ENCODE measurements at places on chromosomes 1 and 21.

GRCh38 chr1:41417746-41418145 is 56.5 kb downstream of the FOXO6 start:
- no peak for DNase-seq

- no peak for DNase-seq
These were observed 299.3 kb downstream of the TBX15 start for GRCh38 chr1:118688891-118689290.

DNA sequence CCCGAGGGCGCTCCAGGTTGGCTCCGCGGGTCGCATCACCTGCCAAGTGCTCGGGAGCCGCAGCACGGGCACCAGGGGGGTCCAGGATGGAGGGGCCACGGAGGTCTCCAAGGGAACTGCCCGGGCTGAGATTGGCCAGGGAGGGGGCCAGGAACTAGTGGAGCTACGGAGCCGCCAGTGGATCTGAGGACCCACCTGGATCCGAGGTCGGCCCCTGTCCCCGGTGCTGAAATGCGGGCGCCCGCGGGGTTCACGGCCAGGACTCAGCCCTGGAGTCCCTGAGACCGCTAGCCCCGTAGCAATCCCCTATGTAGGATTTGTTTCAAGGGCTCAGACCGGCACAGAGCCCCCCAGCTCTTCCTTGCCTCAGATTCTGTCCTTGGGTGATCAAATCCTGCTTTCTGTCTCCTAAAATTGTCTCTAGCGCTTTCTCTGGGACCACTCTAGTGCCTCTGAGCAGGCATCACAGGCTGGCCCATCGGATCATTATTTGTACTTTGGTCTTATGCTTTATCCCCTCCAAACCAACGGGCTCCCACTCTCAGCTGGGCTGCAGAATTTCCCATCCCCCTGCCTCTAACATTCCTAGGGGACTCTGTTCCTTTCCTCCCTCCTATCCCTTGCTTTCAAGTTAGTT is 27.3 kb downstream of the KIAA2013 start:
- DNase-seq = peak; percentile 21

GRCh38 chr1:11227106-11228077 is 35.0 kb downstream of the MTOR start:
- DNase-seq = no peak

DNA sequence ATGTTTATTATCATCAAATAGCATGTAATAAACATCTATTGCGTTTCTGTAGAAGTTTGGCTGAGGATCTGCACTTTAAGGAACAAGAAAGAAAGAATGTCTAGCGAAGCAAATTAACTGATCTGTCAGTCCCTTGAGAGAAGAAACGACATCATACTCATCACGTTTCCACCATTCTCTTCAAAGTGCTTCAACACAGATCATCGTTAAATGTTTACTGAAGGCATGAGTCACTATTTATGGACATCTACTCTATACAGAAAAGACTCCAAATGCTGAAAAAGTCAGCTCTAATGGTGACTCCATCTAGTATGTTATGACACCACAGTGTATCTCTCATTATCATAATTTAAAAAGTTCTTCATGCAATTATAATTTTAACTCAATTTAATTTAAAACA is 369.1 kb downstream of the RGS7 start:
- no peak for DNase-seq

DNA sequence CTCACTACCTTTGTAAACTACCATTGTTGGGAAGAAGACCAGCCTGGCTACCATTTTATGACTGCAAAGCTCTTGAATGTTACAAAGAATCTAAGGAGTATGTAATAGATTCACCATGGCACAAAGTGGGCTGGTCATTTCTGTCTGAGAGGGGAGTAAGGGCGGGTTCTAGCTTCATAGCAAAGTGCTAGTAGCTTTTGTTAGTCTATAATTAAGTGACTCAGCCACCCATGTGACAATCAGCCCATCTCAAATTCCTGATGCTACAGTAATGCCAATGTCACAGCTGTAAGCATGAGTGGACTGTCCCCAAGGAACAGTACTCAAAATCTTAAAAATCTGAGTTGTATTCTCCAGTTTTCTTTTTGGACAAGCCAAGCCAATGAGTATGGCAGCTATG is 15.4 kb upstream of the OTUD3 start:
- no peak for DNase-seq

All from stimulated activated CD4-positive, alpha-beta T cell treated with anti-CD3 and anti-CD28 coated beads, Interleukin-15, amount 100 ng/mL, for 24 hours (primary cell).